ENCODE measurements at places on chromosomes 6 and 20.
A peak's percentile ranks its signal among the peaks of the same experiment; 100 is the strongest.

- DNase-seq, result no peak
These were observed 212.3 kb downstream of the ERMARD start for GRCh38 chr6:169963581-169964297.

DNA sequence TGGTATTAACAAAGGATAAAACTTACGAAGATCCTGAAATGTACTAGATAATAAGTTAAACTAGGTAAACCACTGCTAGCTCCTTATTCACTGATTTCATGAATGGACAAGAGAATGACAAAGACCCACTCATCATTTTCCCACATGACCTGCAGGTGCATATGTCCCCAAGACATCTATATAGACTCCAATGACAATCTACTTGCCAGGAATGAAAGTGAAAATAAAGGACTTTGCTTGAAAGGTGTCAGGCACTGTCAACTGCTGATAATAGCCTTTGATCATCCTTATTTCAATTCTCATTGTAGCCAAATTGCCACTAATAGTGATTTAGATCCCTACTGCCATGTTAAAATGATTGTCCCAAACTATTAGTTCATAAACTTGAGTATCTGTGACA, 321.8 kb downstream of the HACE1 start:
- no peak for DNase-seq

DNA sequence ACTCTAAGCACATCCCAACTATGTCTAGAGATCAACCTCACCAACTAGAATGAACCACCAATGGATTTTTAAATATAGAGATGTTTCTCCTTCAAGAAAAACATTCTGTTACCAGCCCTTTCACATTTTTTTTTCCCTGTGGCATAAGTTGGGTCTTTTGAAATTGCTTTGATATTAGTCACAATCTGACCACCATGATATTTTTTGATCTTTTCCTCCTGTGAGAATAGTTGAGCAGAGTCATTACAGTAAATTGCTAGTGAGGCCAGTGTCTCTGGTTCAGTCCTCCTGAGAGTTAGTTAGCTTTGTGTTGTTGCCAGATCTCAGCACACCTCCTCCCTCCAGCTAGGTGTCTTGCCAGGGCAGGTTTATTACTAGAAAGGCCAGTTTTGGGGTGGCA, 79.7 kb upstream of the MYLIP start:
- no peak for DNase-seq

DNA sequence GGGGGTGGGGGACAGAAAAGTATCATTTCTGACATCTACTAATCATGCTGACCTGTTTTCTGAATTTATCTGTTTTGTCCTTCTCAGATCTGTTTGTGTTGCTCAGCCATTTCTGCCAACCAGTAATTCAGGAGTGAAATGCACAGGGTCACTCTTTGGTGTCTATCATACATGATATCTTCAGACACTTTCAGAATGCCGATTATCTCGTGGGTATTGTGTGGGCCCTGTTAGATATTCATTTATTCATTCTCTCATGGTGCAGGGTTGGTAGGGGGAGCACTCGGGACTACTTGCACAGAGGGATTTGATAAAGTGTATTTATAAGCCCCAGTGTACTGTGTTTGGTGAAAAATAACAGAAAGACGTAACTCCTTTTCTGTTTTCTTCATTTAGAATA, 101.2 kb upstream of the CITED2 start:
- no peak for DNase-seq

- DNase-seq, result no peak
These were observed 110.6 kb downstream of the UBE3D start for GRCh38 chr6:82954937-82955577.

DNA sequence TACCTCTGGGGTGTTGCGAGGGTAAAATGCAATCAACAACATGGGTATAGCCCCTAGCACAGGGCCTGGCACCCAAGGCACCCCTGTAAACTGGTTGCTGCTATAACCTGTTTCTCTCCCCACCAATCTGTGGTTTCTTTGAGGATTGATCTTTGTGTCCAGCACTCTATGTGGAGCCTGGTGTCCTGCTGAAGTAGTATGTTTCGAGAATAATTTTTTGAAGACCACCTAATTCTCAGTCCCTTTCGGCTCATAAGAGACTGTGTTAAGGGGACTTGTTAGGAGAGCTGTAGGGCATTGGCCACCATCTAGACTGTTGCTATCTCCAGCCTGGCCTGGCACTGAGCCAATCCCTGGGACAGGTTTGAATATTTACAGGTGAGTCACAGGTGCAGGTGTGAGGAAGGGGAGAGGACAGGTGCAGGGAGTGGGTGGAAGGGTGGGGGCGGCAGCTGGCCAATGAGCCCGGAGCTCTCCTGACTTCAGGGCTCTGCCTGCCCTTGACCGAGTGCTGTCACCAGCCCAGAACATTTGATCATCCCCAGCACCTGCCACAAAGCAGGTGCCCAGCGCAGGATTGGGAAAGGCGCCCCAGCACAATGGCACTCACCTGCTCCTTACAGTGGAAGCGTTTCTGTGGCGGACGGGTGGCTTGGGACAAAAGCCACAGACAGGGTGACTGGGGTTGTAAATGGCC, 8.1 kb upstream of the C20orf144 start:
- no peak for DNase-seq

- DNase-seq, result no peak
These were observed 78.0 kb downstream of the SLX4IP start for GRCh38 chr20:10513061-10513460.

GRCh38 chr20:37303637-37304036, 14.2 kb downstream of the MANBAL start:
- DNase-seq, result no peak

DNA sequence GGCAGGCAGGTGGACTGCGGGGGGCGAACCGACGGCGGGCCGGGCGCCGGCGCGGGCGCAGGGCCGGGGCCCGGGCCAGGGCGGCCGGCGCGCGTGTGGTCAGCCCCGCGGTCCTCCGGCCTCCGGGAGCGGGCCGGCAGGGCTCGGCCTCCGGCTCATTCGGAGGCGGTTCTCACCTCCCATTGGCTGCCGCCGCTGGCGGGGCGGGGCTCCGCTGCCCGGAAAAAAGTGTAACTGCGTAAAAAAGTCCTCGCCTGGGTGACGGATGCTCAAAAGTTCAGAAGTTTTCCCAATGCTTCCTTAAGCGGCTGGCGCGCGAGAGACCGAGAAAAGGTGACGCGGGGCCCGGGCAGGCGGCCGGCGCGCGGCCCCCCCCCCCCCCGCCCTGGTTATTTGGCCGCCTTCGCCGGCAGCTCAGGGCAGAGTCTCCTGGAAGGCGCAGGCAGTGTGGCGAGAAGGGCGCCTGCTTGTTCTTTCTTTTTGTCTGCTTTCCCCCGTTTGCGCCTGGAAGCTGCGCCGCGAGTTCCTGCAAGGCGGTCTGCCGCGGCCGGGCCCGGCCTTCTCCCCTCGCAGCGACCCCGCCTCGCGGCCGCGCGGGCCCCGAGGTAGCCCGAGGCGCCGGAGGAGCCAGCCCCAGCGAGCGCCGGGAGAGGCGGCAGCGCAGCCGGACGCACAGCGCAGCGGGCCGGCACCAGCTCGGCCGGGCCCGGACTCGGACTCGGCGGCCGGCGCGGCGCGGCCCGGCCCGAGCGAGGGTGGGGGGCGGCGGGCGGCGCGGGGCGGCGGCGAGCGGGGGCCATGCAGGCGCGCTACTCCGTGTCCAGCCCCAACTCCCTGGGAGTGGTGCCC, at the start of gene FOXC1:
Gene FOXC1, plus strand, starts transcription at position 268 of the 849 bp plus-strand sequence. Its CDS starts 531 bp downstream, at position 799.
- peak; percentile 95 for DNase-seq

GRCh38 chr6:4732691-4733315, 43.4 kb upstream of the CDYL start:
- no peak for DNase-seq

- DNase-seq, result no peak
These were observed 8.5 kb upstream of the SLCO4A1 start for GRCh38 chr20:62633598-62634329.

DNA sequence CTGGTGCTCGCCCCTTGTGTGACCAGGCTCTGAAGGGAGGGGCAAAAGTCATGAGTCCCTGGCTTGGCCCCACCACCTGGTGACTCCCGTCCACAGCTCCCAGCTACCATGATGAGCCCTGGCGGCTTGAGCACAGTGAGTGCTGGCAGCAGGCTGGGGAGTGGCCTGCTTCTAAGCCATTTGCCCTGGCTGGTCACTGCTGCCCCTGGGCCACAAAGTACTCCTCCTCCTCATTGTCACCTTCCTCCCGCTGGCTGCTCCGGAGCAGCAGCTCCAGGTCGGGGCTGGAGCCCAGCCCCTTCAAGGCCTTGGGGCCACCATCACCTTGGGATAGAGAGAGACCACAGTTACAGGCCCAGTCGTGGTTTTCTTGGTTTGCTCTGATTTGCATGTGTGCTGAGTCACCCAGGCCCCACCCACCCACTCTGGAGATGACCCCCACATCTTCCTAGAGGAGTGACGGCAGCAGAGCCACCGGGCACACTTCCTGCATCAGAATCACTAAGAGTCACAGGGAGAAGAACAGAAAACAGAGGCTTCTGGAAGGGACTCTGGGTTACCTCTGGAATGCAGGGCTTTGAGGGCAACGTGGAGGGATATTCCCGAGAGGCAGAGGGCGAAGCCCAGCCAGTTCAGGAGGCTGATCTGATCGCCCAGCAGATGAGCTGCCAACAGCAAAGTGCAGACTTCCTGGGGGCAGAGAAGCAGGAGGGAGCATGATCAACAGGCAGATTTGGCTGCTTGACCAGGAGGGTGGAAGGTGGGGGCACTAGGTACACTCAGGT, 42.1 kb upstream of the CDH22 start:
- peak; percentile 59 for DNase-seq

Data from left hindlimb (tissue), 1 donor.